Right renal cortex interstitium (tissue), 3 donors: ENCODE measurements at places on chromosomes 6 and 20. TPM values are rescaled to one million over a fixed set of nuclear protein-coding genes. Genes with fewer than 3 reads are reported as not detected.

- DNase-seq: no peak
Observed at GRCh38 chr6:22019857-22020256, 277.0 kb downstream of the PRL start.

DNA sequence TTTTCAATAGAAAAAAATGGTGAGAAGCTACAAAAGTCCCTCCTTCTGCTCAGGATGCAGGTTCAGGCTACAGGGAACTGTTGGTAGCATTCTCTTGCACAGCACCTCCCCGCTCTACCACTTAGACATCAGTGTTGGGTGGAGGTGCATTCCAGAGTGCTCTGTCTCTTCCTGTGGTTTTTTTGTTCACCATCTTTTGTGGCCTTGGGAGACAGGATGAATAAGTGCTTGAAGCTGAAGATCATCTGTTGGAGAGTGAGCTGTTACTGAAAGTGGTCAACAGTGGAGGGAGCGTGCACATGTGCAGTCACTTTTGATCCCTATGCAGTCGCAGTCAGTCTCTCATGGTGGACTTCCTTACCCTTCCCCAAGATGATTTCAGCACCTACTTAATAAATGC is 16.6 kb upstream of the BTBD3 start:
- DNase-seq: no peak

- DNase-seq: no peak
Observed at GRCh38 chr6:31859923-31860322, 2.7 kb downstream of the NEU1 start.

GRCh38 chr6:80544555-80544954 is 438.1 kb downstream of the BCKDHB start:
- no peak for DNase-seq

- no peak for DNase-seq
Observed at GRCh38 chr6:55643861-55644260, 64.9 kb upstream of the HMGCLL1 start.

GRCh38 chr20:24588725-24589340 is 119.4 kb downstream of the SYNDIG1 start:
- no peak for DNase-seq

GRCh38 chr6:155200012-155200411 is 63.8 kb upstream of the CLDN20 start:
- DNase-seq: no peak

GRCh38 chr6:142872376-142872775 is 72.6 kb downstream of the HIVEP2 start:
- DNase-seq: no peak

DNA sequence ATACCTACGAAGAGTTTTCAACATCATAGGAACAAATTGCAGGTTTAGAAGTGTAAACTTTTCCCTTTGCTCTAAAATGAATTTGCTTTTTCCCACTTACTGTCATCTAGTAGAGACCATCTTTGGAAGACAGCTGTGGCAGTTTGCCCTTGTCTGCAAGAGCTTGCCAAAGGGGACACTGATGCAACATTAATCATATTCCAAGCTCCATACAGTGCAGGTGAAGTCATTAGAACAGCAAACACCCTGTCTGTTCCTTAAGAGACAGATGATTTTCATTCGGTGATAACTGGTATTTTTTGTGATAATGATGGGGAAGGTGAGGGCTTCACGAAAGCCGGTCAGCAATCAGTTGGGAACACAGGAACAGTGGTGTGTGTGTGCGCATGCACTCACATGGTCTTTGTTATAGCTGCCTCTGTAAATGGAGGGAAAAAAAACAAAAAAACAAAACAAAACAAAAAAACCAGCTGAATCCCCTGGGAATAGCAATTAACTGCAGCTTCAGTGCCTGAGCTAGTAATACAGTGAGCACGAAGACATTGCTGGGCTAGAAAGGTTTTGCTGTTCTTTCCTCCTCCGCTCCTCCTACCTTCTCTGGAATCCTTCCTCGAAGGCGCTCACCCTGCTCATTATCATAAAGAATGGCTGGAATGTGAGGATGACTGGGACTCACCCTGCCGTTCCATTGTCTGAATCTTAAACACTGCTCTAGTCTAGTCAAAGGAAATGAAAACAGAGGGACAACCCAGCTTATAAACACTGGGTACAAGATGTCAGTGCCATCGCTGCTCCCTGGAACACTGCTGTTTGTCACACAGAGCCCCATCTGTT is 35.2 kb upstream of the KIF13A start:
- DNase-seq: no peak

GRCh38 chr20:23291575-23292240 is 58.9 kb upstream of the NXT1 start:
- no peak for DNase-seq

Gene SRSF12
- 13.7 TPM for polyA plus RNA-seq

Gene GGTLC1
- not detected for polyA plus RNA-seq

Gene GDAP1L1
- polyA plus RNA-seq: 0.21 TPM

Gene DNAAF9
- 26.0 TPM for polyA plus RNA-seq
